NCI-H1436 treated with DMSO at 0.1 percent for 48 hours (cell line): ENCODE measurements at places on chromosomes 6 and 20.

- DNase-seq, result peak; percentile 12
Observed at GRCh38 chr6:137399881-137400443, 94.2 kb downstream of the OLIG3 start.

DNA sequence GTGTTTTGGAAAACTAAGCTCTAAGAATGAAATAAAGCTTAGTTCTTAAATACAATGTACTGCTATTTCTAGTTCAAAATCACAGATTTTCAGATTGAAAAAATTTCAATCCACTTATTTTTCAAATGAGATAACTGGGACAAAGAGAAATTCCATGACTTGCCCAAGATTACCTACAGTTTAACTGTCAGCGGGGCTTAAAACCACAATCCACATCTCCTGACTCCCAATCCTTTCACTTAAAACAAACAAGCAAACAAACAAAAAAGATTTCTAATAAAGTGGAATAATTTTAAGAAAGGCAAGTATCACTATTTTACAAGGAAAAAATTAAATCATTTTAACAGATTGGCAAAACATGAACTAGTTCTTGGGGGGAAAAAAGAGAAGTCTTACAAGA lies 4.2 kb downstream of the PHIP start:
- no peak for DNase-seq

DNA sequence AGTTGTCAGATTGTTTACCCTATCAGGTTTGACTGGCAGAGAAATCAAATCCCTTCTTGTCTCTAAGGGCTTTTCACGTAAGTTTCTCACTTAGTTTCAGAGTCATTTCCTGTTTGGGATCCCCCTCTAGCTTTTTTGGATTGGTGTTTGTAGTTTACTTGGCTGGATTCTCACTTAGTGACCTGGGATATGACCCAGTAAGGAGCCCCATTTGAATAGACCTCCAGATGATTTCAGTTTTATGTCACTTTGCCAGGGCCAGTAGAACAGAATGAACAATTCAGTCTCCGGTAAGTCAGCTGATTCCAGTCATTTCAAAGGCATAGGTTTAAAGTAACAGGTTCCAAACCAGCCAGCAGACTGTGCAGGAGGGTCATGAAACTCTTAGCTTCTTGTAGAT lies 8.2 kb downstream of the FAM135A start:
- DNase-seq, result no peak

DNA sequence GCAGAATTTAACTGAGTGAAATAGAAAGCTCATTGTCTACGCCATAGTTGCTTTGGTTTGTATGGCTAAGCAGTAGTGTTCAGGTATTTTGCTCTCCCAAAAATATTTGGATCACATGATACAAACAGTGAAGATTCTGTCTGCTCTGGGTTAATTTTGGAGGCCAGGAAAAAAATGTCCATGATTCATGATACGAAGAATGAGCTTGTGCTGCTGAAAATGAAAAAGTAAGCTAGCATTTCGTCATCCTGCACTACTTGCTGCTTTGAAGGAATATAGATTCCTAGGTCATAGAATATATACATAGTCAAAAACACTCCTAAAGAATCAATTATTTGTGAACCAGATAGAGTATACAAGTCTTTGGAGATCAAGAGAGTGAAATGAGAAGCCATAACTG lies 8.3 kb downstream of the WRNIP1 start:
- DNase-seq, result no peak

DNA sequence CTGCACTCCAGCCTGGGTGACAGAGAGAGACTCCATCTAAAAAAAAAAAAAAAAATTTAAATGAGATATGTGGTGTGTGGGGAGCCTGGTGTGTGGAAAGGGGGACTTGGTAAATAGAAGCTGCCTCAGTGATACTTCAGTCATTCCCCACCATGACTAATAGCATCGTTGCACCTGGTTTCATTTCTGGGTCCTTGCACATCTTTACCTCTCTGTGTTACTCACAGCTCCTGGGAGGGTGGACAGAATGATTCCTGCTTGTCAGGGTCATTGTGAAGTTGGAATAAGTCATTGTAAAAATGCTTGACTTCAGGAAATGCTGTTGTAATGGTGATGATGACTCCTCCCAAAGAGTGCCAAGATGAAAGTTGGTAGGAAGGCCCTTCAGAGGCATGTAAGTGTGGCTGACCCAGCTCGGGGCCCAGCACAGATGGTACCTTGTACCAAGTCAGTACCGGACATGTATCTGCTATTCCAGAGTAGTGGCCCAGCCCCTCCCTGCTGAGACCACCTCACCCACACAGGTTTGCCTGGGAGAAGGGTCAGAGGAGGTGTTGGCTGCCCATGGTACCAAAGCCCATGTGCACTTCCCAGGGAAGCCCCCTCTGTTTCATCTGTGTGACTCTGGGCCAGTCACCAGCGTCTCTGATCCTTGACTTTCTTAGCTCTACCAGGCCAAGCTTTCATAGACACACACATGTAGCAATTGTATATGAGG lies 48.4 kb downstream of the PLAGL2 start:
- DNase-seq, result no peak

DNA sequence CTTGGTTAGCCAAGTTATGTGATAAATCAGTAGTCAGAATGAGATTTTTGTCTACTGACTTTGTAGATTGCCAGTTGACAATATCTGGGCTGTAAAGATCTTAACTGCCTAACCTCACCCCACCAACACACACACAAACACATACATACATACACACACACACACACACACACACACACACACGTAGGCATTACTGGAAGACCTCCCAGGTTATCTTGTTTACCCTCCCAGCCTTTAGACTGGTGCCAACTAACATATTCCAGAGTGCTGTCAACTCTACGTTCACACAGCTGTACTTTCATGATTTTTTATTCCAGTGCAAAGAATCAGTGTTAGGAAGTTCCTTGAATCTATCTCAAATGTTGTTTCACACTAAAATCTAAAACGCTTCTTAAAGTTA lies 38.9 kb downstream of the BMP5 start:
- no peak for DNase-seq

DNA sequence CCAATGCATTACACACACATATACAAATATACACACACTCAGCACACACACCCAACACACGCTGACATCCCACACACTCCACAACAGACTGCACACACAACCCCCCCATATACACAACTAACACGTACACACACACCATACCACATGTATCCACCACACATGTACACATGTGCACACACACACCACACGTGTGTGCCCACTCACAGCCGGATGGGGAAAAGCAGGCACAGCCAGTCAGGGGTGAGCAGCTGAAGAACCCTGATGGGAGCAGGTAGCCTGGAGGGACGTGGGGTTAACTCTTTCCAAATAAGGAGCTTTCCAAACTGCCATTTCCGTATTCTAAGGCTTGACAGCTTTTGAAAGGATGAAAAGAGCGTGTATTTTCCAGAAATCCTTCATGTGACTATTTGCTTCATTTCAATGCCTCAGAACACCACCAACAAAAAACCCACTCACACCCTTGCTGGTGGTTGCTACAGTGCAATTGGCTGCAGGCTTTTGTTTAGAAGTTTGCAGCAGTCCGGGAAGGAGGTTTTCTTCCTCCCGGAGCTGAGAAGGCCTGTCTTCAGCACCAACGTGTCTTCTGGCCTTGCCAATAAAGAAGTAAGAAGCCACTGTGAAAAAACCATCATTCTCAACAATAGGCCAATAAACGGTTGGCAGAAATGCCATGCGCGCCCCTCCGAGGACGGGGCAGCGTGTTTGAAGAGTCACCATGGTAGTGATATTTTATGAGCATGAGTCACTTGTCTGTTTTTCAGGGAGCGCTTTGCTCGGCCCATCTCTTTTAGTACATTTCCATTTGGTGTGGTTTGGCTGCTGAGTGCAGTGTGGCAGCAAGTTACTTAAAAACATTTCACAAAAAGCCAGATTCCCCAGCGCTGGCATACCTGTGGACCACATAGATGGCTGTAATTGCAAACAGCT lies 131.3 kb upstream of the GMDS start:
- DNase-seq, result no peak

DNA sequence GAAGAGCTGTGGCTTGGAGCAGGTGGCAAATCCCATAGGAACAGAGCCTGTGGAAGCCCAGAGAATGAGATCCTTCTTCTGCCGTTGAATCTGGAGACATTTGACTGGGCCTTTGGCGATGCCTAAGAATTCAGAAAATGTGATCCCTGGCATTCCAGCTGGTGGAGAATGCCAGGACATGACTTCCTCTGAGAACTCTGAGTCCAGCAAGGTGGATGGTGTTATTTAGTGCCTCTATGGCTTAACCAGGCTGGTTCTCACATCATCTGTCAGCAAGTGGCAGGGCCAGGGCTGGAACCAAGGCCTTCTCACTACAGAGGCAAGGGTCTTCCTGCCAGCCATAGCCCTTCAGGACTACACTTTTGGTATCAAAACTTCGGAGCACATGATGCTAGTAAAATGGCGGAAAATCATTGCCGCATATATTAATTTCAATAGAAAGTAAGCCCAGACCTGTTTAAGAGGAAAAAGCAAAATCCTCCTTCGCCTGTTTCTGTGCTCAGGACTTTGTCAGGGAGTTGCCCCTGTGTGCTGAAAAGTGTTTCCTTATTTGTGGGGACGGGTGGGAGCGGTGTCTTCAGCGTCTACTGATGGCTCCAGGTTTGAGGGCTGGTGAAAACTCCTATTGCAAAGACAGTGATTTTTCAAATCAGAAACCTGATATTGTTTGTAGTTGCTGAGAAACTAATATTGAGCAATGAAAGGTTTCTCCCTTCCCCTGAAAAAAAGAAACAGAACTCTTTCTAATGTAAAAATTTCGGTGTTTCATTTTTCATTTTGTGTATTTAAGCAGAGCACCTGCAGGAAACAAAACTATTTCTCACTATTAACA lies 23.9 kb downstream of the DUSP22 start:
- DNase-seq, result no peak

- DNase-seq, result no peak
Observed at GRCh38 chr20:41352106-41352505, 11.5 kb downstream of the LPIN3 start.

DNA sequence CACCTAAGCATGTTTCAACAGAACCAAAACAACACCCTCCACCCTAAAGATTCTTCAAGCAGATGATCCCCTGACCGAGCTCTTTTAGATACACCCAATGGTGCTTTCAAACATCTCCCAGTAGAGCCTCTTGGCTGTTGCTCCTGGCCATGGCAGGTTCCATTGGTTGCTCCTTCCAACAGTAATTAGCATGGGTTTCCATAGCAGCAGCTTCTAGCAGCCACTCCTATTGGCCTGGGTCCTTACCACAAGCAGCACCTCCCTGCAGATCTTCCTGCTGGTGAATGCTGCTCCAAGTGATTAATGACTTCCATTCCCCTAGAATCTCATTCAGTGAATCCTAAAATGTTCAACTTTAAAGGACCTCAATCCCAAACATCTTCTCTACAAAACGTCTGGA lies 13.9 kb downstream of the CCN2 start:
- DNase-seq, result no peak

GRCh38 chr6:104613416-104614001 lies 246.2 kb downstream of the HACE1 start:
- DNase-seq, result no peak

- DNase-seq, result no peak
Observed at GRCh38 chr6:40740518-40740917, 153.4 kb upstream of the LRFN2 start.

DNA sequence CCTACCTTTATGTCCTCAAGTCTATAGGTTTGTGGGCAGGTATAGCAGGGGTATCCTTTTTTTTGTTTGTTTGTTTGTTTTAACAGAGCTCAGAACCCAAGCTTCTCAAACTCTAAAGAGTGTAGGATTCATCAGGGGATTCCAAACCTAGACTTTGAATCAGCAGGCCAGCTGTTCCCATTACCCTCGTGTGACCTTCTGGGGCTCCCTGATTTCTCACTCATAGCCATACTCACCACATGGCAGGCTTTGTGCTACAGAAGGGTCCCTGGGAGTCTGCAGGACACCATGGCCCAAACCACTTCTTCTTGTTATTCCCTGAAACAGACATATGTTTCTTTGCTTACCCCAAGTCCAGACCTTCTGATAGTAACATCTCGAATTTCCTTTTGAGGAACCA lies 350.8 kb upstream of the TSHZ2 start:
- DNase-seq, result no peak

DNA sequence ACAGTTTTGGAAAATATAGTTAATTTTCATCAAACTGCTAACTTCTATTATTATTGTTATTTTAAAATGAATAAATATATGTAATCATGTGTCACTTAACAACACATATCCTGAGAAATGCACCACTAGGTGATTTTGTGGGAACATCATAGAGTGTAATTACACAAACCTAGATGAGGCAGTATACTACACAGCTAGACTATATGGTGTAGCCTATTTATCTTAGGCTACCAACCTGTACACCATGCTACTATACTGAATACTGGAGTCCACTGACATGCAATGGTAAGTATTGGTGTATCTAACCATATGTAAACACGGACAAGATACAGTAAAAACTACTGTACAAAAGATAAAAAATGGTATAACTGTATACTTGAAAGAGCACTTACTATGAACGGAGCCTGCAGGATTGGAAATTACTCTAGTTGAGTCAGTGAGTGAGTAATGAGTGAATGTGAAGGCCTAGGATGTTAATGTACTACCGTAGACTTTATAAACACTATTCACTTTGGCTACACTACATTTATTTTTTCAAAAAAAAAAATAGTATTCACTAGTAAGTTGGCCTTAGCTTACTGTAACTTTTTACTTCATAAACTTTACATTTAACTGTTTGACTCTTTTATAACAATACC lies 72.4 kb downstream of the ASCC3 start:
- no peak for DNase-seq

- DNase-seq, result no peak
Observed at GRCh38 chr6:170448751-170449630, 104.1 kb downstream of the PSMB1 start.

- DNase-seq, result no peak
Observed at GRCh38 chr20:38220587-38221118, 39.9 kb downstream of the KIAA1755 start.

DNA sequence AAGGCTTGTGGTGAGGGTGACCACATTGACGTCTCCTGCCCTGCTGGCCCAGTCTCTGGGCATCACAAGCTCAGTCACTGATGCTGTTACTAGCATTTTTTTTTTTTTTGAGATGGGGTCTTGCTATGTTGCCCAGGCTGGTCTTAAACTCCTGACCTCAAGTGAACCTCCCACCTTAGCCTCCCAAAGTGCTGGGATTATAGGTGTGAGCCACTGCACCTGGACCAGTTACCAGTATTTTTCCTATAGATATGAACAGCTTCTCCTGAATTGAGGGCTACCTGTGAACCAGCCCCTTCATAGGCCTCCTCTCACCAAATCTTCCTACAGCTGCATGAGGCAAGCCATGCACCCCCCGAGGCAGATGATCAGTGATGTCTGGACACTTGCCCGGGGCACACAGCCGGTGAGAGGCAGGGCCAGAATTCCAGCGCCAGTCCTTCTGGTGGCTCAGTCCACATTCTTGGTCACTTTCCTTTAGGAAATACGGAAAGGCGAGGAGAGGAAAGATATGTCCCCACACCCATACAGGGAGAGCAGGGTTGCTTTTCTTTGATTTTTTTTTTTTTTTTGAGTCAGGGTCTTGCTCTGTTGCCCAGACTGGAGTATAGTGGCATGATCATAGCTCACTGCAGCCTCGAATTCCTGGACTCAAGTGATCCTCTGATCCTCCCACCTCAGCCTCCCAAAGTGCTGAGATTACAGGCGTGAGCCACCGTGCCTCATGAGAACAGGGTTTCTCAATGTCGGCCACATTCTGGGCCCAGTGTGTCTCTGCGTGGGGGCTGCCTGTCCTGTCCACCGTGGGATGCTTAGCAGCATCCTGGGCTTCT lies 50.7 kb downstream of the UBE2V1 start:
- no peak for DNase-seq

GRCh38 chr6:150081702-150082101 lies 12.8 kb upstream of the ULBP3 start:
- no peak for DNase-seq
